ENCODE measurements at places on chromosomes 5 and 9. TPM values are rescaled to one million over a fixed set of nuclear protein-coding genes. Genes with fewer than 3 reads are reported as not detected.

The SLC6A19 gene
- not detected for polyA plus RNA-seq

The POLR3G gene
- polyA plus RNA-seq, result 3.4 TPM

The OSMR gene
- polyA plus RNA-seq, result 4.6 TPM

The PITX1 gene
- polyA plus RNA-seq, result 519 TPM

The GABBR2 gene
- polyA plus RNA-seq, result not detected

The TTF1 gene
- polyA plus RNA-seq, result 11.1 TPM

The RNF180 gene
- 0.63 TPM for polyA plus RNA-seq

The WDR38 gene
- polyA plus RNA-seq, result not detected

The INSL4 gene
- not detected for polyA plus RNA-seq

The GFPT2 gene
- 0.73 TPM for polyA plus RNA-seq

The CLIC3 gene
- 351 TPM for polyA plus RNA-seq

The PPP3R2 gene
- not detected for polyA plus RNA-seq

The IL5 gene
- polyA plus RNA-seq, result not detected

The SPATA31A3 gene
- polyA plus RNA-seq, result not detected

The COL15A1 gene
- 5.2 TPM for polyA plus RNA-seq

The C5orf58 gene
- 0.06 TPM for polyA plus RNA-seq

The TMEM8B gene
- 3.0 TPM for polyA plus RNA-seq

The JAKMIP2 gene
- polyA plus RNA-seq, result 0.20 TPM

The TGFBR1 gene
- 6.6 TPM for polyA plus RNA-seq

The NUTM2G gene
- 0.06 TPM for polyA plus RNA-seq

The INSL6 gene
- polyA plus RNA-seq, result not detected

Data from esophagus (tissue), 2 donors.